Activated T-cell treated with anti-CD3 and anti-CD28 coated beads for 1 hour (primary cell): ENCODE measurements at places on chromosomes 16 and 17.

GRCh38 chr17:30368912-30369720 is 9.6 kb upstream of the CPD start:
- no peak for DNase-seq

DNA sequence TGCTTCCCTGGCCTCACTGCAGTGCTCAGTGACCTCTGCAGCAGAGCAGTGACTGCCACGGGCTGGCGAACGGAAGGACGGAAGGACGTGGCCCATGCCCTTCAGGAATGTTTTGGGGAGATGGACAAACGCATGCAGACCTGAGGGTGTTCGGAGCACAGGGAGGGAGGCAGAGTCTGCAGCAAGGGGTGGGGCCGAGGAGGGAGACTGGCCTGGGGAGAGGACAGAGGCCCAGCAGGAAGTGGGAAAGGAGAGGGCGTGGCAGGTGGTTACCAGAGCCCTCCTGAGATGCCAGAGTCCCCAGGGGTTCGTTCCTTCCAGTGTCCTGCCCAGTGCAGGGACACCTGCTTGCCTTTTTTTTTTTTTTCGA is 21.9 kb downstream of the ADORA2B start:
- no peak for DNase-seq

DNA sequence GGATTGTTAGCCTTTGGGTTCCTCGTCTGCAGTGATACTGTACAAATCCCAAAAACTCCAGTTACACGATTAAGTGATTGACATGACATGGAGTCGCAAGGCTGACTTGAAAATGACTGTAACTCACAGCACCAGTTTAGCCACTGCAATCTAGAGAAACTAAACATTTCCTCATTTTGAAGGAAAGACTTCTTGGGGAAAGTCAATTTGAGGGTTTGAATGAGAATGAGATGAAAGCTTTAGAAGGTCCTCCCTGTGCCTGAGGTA is 4.8 kb downstream of the BANP start:
- no peak for DNase-seq

DNA sequence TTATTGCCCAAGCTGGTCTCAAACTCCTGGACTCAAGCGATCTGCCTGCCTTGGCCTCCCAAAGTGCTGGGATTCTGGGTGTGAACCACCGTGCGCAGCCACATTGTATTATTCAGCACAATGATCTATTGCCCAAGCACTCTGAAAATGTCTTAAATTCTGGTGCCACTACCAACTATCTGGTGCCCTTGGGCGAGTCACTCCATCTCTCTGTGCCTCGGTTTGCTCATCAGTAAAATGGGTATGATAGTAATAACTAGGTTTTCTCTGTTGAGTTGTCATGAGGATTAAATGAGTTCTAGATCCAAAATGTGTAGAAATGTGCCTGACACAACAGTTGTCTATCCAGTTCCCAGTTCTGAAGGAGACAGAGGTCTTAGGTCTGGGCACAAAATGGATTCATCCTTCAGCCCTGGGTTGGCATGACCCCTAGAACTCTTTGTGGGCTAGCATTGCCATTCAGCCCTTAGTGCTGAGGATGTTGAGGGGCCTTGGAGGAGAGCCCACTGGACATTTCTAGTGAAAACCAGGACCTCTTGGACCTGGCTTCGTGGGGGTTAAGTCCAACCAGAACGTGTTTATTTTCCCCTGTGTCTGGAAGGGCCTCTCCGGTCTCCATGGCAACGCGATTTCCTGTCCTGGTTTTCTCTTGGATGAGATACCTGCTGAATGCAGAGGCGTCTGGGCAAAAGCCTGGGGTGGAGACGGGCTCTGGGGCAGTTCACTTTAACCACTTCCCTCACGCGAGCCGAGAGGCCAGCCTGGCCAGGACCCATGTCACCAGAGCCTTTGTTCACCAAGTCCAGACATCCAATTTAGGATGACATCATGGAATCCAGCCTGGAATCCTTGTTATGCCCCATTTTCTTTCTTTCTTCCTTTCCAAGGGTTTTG is 43.7 kb upstream of the TNRC6A start:
- DNase-seq: no peak

GRCh38 chr17:61657338-61657737 is 66.3 kb upstream of the NACA2 start:
- DNase-seq: no peak

- no peak for DNase-seq
Measured at GRCh38 chr17:55629995-55630394, 92.7 kb downstream of the TMEM100 start.

DNA sequence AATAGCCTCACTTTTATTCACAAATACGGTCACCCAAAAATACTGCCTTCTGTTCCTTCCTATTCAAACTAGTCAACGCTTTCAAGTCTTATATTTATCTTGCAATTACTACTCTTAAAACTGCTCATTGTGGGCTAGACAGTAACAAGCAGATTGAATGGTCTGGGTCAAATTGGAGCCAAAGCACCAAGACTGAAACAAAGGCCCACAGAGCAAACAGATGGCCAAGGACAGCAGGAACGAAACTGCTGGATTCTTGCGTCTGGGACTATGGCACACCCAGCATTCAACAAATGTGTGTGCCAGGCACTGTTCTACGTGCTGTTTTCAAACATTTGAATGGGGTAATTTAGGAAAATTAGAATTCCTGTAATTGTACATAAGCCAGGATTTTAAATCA is 250.1 kb upstream of the PSMD7 start:
- DNase-seq: no peak

DNA sequence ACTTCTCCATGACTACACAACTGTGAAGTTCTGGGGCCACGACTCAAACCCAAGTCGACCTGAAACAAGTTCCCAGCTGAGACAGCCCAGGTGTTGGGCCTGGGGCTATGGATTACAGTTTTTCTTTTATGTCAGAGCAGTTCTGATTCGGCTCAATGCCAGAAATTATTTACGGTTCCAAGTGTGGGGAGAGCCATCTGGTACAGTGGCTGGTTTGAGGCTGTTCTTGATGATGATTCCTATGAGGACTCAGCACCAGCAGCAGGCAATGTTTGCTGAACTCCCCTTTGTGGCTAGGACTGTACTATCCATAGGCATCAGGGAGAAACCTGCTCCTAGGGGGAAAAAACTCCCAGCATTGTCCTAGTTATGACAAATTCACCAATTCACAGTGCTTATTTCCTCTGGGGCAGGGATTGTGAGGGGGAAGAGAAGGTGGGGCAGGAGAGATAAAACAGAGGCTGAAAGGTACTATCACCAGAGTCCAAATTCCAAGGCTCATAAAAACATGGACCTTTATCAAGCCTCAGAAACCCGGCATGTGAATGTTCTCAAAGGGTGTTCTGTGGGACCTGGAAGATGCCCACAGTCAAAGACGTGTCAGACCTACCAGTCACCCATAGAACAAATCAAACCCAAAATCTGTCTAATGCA is 18.2 kb upstream of the CMTM4 start:
- no peak for DNase-seq

DNA sequence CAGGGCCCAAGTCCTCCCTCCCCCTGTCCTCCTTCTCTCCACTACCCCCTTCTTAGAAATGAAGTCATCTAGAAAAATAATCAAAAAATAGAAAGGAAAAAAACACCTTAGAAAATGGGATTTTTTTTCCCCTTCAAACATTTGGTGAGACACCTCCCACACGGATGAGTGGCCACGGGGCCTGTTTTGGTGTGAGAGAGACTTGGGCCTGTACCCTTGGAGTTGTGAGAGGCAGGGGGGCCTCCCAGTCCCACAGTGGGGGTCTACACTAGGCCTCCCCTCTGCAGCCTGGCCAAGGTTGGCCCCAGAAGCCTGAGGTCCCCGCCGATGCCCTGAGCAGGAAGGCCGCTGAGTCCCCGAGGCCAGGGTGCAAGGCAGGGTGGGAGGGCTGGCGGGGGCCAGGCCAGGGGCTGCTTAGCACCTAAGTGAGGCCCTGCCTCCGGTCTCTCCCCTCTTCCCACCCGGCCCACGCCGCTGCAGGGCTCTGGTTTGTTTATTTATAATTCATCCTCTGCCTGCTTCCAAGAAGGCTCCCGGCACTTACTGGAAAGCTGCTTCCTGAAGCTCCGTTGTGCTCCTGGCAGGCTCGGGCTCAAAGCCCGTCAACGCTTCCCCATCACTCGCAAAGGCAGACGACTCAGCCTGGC is 26.4 kb downstream of the NPTX1 start:
- DNase-seq: no peak
